A549 treated with DMSO at 1 μM for 4 hours (cell line): ENCODE measurements at places on chromosomes 3 and 15. TPM values are rescaled to one million over a fixed set of nuclear protein-coding genes. Genes with fewer than 3 reads are reported as not detected.

Gene SLC28A2
- total RNA-seq, result not detected in 5 replicates

Gene GCSAM
- total RNA-seq, result not detected in 5 replicates

Gene LAMB2
- 87.0 to 93.1 TPM (median 91.1 TPM) in 5 replicates for total RNA-seq

Gene GOLGA8G
- total RNA-seq, result 0.04 TPM in 1 of 5 replicates, not detected in the others

Gene LYZL4
- total RNA-seq, result not detected in 5 replicates
